Hair follicular keratinocyte (primary cell): ENCODE measurements at places on chromosomes 11 and 22. TPM values are rescaled to one million over a fixed set of nuclear protein-coding genes. Genes with fewer than 3 reads are reported as not detected.

MAP6 gene
- total RNA-seq: 0.38 and 1.4 TPM in 2 replicates

APOL5 gene
- not detected in 2 replicates for total RNA-seq

LIPT2 gene
- 2.4 and 4.6 TPM in 2 replicates for total RNA-seq

LAYN gene
- total RNA-seq: 19.8 and 38.8 TPM in 2 replicates

C11orf65 gene
- total RNA-seq: 0.23 and 1.1 TPM in 2 replicates

OR8D1 gene
- not detected in 2 replicates for total RNA-seq

DDIAS gene
- 4.7 and 31.4 TPM in 2 replicates for total RNA-seq

SHANK3 gene
- 3.9 and 5.2 TPM in 2 replicates for total RNA-seq

OVOL1 gene
- 0.91 and 3.8 TPM in 2 replicates for total RNA-seq

SYCE3 gene
- total RNA-seq: not detected in 2 replicates

TMPRSS13 gene
- 0.08 and 0.70 TPM in 2 replicates for total RNA-seq

CALCB gene
- 0.31 TPM in 1 of 2 replicates, not detected in the other for total RNA-seq

MS4A8 gene
- total RNA-seq: not detected in 2 replicates

OR4D5 gene
- total RNA-seq: not detected in 2 replicates

TEX54 gene
- not detected in 2 replicates for total RNA-seq

SLC7A4 gene
- 0.23 and 0.47 TPM in 2 replicates for total RNA-seq

FOLH1 gene
- total RNA-seq: not detected in 2 replicates

KRTAP5-3 gene
- total RNA-seq: not detected in 2 replicates
